Hematopoietic multipotent progenitor cell (in vitro differentiated cells): ENCODE measurements at places on chromosomes 3 and 15.

DNA sequence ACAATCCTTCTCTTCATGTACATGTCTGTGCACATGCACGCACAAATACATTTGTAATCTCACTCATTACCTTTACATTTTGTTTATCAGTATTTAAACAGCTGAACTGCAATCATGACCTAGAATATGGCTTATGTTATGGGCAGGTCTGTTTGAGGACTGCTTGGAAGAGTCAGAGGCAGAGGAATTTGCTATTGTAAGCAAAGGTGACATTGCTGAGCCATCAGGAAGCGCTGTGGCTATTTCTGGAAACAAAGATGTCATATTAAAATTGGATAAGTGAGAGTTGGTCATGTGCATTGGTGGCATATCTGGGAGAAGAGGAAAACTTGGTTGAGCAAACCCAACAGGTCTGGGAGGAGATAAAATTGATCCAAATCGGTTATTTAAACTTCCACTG lies 41.6 kb downstream of the USF3 start:
- no peak for DNase-seq

DNA sequence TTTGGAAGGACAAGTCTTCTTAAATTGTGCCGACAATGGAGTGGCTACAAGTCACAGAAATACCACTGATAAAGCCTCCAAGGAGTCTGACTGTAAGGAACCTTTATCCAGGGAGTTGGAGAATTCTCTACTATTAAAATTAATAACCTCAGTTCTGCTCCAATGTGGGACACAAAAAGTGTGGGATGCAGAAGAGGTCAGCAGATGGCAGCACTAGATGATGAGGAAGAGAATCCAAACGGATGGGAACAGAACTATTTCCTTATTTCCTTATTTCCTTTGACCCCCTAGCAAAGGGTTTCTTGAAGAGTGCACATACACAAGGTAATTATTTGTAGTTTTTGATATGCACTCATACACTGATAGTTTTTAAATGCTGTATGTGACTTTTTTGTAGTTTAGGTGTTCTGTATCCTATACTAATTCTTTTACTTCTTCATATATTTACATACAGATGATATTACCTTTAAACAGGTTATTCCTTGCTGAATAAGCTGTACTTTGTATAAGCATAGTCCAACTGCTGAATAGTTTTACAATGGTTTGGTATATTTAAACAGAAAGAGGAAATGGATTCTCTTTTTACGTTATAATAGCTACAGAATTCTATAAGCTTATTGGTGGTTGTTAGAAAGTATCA lies 25.6 kb upstream of the NLGN1 start:
- DNase-seq = no peak

- no peak for DNase-seq
Observed at GRCh38 chr15:68228143-68228970, 1.2 kb downstream of the CLN6 start.

DNA sequence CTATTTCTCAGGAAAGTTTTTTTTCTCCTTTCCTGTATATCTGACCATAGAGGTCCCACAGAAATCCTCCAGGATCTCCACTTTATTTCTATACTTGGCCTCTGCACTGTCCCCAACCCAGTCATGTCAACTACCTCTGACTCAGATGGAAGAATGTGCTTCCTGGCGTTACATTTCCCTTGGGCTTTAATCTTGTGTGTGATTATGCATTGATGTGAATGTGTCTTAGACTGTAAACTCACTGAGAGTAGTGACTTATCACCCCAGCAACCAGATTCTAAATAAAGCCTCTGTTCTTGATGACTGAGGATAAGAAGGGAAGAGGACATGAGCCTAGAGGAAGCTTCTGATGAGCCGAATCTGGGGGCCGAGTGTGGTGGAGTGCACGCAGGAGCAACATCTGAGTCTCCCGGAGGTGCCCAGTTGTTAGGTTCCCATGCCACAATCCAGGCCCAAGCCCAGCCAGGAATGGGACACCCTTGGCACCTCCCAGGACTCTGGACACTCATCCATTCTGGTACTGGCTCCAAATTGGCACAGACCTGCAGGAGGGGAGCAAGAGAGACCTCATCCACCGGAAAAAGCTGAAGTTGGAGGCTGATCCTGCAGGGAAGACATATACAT lies 32.1 kb upstream of the HEG1 start:
- no peak for DNase-seq

- no peak for DNase-seq
Observed at GRCh38 chr3:153313302-153313965, 151.4 kb downstream of the RAP2B start.

- no peak for DNase-seq
Observed at GRCh38 chr15:81888748-81889484, 156.9 kb downstream of the MEX3B start.

DNA sequence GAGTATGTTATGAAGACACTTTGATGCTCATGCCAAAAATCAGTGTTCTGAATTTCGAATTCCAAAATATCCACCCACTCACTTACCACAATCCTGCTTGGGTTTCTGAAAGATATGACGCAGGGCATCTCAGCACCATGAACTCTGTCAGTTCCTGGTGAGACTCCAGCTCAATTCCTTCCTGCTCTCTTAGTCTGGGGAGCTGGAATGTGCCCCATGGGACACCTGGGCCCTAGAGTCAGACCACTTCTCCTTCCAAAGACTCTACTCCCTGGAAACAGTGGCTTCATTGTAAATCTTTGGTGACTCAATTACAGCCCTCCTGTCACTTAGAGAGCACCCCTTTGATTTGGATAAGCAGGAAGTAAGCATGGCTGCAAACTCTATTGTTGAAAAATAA lies 50.5 kb downstream of the CD86 start:
- no peak for DNase-seq

DNA sequence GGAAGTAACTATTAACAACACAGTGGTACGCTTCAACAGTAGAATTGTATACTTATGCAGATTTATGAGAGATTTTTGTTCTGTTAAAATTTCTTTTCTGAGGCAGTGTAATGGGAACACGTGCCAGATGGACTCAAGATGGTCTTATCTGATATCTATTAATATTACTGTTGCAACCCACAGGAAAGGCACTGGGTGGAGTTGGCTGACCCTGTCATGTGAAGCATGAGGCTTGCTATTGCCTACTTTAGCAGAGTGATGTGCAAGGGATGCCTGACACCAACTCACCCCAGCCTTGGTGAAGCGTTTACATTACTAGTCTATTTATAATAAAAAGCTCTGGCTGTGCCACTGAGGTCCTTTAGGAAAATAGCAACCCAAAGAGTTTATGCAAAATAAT lies 19.8 kb upstream of the ARNT2 start:
- DNase-seq = no peak

DNA sequence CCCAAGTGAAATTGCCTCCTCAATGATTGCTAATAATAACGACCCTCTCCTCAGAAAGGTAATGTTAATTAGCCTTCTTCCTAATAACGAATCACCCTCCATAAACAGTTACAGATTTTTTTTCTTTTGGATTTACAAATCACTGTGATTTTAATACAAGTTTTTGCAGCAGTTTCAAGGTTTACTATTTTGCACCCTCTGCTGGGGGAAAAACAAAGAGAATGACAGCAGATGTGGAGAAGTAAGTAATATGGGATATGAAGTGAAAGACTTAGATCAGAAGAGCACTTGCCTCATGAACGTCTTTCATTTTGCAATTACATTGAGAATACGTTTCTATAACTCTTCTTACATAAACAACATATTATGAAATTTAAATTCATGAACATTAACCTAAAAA lies 16.1 kb upstream of the CNTN3 start:
- no peak for DNase-seq

DNA sequence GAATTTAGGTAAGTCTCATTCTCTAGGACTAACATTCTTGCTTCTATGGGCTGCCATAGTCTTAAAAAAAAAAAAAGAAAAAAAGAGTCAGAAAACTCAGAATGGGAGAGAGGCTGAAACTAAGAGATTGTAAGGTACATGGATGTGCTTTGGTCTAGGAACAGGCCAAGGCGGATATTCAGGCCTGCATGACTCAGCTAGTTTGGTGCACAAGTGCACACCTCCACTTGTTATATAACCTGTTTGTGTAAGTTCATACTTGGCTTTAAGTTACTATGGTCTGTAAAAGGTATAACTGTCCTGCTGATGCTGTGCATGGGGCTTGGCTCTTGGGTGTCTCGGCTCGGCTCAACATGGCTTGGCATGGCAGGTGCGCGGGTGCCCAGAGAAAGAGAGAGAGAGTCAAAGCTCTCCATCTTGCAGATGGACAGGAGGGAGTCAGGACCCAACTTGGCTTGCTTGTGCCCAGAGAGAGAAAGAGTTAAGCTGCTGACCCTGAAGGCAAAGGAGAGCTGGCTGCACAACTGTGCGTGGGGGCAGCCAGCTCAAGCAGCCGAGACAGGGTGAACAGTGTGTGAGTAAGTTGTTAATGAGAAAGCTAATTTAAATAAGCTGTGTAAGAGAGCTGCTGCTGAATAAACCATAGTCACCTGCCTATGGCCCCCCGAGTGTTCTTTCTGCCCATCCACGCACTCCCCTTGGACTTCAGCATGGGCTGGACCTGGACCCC lies 31.4 kb upstream of the CHRNB4 start:
- no peak for DNase-seq

DNA sequence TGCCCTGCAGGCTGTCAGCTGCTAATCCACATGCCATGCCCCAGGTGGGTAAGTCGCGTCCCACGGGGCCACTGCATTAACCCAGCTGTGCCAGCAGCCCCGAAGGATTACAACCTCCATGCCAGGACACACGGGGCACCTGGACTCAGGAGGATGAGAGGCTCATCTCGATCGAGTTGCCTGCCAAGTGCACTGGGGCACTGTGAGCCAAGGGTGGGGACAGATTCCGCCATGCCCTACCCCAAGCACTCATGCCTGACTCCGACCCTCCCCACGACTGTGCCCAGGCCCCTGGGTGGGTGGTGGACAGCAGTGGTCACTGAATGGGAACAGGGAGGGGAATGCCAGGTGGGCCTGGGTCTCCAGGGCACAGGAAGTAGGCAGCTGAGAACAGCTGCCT lies 20.7 kb upstream of the SNRPA1 start:
- DNase-seq = no peak

DNA sequence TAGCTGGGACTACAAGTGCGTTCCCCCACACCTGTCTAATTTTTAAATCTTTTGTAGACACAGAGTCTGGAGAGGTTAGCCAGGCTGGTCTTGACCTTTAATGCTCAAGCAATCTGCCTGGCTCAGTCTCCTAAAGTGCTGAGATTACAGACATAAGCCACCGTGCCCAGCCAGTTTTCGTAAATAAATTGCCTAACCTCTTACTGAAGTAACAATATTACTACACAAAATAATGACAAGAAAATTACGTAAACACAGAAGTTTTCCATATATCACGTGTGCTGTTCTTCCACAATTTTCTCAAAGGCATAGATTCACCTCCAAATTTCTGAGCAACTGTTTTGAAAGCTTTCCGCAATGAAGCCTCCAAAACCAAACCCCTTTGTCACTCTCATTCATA lies 58.1 kb upstream of the PROK2 start:
- no peak for DNase-seq

- no peak for DNase-seq
Observed at GRCh38 chr3:10496121-10496863, 9.1 kb downstream of the ATP2B2 start.

- no peak for DNase-seq
Observed at GRCh38 chr15:85463276-85463892, 83.0 kb downstream of the AKAP13 start.

- DNase-seq = no peak
Observed at GRCh38 chr15:40229956-40230355, 8.9 kb upstream of the PAK6 start.

DNA sequence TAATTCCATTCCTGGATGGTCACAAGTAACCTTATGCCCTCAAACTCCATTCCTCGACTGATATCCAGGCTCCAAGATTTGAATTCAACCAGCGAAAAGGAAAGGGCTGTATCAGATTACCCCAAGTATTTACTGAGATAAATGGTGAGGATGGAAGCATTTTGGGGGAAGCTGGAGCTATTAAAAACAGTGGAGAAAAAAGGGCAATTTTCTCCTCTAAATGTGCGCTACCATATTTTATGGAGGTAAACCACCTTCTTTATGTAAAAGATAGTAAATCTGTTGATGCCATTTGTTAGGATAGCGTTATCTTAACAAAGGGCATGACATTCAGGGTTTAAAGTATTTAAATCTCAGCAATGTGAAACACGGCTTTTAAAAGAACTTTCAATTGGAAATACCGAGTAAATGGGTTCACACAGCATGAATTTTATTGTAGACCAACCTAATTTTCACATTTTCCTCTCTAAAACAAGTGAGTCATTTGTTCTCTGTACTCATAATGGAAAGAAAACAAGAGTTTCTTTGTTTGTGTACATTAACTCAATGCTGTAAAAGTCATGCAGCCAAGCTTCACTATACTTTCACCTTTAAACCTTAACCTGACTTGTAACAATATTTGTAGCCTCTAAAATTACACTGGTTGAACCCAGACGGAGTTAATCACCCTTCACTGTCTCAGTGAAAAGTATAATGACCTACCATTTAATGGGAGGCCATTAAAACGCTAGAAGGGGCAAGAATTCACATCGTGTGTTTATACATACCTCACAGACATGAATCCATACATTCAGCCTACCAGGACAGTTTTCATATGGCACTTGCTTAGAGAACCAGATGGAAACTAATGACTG lies 773.4 kb downstream of the ROBO1 start:
- no peak for DNase-seq

- DNase-seq = peak; percentile 29
Observed at GRCh38 chr3:171676601-171677175, 133.6 kb downstream of the PLD1 start.

DNA sequence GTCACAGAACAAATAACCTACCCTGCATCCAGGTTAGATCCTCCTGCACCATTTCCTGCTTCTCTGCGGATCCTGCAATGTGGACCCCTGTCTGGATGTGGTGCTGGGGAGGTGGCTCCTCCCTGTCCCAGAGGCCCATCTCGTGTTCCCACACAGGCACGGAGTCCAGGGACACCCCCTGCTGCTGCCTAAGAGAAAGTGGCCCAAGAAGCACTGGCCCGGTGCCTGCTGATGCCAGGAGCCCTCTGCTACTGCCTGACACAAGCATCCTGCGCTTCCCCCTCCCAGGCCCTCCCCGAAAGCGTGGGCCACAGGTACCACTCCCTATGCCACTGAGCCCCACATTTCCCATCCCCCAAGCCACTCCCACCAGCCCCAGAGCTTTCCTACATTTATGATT lies 48.6 kb downstream of the ZNF445 start:
- no peak for DNase-seq

DNA sequence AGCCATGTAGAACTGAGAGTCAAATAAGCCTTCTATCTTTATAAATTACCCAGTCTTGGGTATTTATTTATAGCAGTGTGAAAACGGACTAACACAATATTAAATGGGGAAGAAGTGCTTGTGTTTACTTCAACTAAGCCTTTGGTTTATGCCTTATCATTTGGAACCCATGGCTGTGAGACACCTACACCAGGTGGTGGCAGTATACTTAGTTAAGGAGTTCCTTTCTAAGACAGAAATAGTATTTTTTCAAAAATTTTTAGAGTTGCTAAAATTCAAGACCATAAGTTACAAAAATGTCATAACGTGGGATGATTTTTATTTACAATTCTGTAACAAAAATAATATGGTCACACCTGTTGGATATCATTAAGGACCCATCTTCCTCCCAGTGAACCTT lies 354.5 kb upstream of the SOX14 start:
- DNase-seq = no peak
